Activated T-helper 17 cell treated with anti-CD3 and anti-CD28 coated beads, Interleukin-2, amount 50 U/mL, for 72 hours (primary cell): ENCODE measurements at places on chromosomes 4 and X.

DNA sequence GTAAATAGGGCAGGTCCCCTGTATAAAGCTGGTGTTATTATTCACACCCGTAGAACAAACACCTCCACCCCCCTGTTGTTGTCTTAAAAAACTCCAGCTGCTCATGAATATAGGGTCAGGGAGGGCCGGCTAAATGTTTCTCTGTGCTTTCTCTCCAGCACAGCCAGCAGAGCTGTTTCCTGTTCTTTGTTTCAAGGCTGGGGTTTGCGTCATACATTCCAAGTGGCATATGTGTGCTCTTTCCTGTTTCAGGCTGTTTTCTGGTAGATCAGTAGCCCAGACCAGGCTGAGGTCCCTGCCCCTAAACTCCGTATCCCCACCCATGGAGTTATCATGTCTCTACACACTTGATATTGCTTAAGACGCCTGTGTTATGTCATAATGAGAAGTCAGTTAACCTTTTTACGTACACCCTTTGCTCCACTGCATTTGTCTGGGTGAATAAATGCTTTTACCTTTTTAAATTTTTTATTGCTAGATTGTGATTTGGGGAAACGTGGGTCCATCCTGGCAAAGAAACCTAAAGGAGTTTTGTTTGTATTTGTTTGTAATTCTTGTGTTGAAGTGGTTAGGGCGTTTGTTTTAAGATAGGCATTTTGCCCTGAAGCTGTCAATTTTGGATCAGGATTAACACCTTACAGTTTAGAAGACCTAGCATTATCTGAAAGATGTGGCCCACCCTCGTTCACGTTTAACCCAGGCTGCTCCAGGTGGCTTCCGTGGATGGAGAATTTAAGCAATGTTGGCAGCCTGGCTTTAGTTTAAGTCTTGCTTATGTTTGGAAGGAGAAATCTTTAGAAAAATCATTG lies 3.3 kb downstream of the KLF3 start:
- ATAC-seq, result peak; percentile 59

DNA sequence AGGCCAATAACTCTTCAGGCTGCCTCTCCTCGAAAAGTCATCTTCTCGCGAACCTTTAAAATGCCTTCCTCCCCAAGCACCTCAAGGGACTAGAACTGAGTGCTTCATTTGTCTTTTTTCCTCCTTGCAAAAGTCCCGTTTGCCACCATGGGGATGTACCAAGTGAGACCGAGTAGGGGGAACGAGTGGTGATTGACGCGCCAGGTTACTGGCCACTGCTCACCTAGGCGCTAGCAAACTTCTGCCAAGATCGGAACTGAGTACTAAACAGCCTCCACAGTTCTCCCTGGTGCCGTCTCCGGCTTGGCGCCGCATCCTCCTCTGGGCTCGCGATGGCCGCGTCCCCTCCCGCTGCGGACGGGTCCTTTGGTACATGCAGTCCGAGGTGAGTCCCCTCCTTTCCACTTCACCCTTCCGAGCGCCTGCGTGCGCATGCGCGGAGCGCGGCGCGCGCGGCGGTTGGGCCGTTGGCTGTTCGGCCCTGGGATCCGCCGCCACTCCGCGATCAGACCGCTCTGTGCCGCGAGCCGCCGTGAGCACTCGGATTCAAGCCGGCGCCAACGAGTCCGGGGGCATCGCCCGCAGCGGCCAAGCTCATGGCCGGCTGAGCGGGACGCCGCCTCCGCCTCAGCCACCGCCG lies at the start of gene CDK16:
TSS of gene CDK16 (plus strand) at position 402 of the 640 bp plus-strand sequence. CDS start 4,877 bp downstream, outside the sequence.
- ATAC-seq, result peak; percentile 50

DNA sequence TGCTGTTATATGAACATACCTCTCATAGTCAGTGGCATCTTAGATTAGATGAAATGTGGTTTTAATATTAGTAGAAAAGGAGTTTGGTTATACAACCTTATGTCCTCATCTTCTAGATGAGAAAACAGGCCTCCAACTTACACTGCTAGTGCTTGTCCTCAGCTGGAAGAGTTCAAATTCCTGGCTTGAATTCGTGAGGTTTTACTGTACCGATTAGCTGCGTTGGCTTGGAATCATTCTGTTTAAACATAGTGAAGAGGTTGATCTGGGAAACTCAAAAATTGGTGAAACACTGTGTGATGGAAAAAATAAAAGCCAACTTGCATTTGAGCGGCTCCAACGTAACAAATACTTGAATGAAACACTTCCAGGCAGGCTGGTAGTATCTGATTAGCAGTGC lies 81.0 kb downstream of the LNX1 start:
- no peak for ATAC-seq

DNA sequence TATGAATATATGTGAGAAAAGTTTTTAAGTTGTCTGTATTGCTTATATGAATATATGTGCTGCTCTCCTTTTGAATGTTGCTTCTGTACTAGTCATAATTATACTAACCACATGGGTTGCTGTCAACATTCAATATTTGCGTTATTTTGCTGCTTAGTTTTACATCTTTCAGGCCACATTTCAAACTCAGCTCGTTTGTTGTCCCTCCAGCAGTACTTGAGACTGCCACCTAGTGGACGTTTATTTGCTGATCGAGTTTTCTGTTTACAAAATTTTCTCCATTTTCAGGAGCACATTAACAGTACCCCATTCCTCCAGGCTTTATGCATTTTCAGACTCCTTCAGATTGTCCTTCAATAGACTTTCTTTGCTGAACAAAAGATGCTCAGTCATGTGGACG lies 75.8 kb downstream of the NUDT11 start:
- ATAC-seq, result peak; percentile 24

- ATAC-seq, result no peak
Measured at GRCh38 chr4:87977521-87978278, 2.2 kb downstream of the SPP1 start.

DNA sequence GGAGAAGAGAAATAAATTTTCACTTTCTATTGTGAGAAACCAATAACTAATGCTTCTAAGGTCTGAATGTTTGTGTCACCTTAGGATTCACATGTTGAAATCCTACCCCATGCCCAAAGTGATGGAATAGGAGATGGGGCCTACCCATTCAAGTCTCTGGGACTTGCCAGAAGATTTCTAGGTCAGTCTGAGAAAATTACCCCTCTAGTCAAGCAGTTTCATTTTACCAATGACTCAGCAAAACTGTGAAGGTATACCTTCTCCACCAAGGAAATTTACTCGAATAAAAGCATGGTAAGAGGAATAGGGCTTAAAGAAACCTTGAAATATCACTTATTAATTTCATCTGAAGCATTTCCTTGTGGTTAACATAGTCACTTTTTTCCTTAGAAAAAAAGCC lies 23.5 kb upstream of the PAPSS1 start:
- ATAC-seq, result no peak

GRCh38 chr4:54050214-54050904 lies 14.0 kb downstream of the CHIC2 start:
- no peak for ATAC-seq
